PC-3 (cell line): ENCODE measurements at places on chromosomes 2 and 18. TPM values are rescaled to one million over a fixed set of nuclear protein-coding genes. Genes with fewer than 3 reads are reported as not detected.

DNA sequence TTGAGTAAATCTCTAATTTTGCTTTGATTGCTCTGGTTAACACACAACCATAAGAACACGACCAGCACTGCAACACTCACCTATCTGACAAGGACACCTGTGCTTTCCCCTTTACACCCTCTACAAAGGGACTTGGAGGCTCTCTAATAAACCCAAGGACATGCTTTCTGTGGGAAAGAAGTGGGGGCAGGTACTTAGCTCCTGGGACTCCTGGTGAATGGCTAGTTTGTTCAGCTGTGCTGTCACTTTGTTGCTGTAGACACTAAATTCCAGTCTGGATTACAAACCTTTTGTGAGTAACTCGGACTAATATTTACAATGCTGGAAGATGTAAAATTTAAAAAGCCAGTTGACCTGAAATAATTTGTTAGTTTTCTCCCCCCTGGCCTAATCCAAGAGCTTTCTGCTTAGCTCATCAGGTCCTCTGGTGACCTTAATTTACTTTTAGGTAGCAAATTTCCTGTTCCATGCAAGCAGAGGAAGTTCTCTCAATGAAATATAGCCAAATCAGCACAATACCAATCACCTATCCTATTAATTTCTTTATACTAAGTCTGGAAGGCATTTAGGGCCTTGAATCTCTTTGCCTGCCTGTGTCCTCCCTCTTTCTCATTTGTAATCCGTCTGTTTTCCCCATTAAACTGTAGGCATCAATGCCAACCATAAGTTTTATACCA, 67.5 kb downstream of the PLCL1 start:
- no peak overlapping the region for H3K4me3 ChIP-seq
- H3K36me3 ChIP-seq = no peaks in the 10 kb centered on the region
- no peaks in the 10 kb centered on the region for H3K4me1 ChIP-seq
- H3K27me3 ChIP-seq = peaks cover 17% of the 10 kb centered on the region
- no peak overlapping the region for H3K27ac ChIP-seq
- DNase-seq = no peak

DNA sequence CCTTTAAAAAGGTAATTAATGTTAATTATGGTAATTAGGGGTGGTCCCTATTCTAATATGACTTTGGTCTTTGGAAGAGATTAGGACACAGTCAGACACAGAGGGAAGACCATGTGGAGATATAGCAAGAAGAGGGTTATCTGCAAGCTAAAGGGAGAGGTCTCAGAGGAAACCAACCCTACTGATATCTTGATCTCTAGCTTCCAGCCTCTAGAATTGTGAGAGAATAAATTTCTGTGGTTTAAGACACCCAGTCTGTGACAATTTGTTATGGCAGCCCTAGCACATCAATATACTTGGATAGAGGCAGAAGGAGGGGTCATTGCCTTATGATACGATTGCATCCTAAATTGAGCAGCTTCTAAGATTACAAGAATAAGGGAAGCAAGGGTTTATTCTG, 21.3 kb upstream of the NT5C1B start:
- no peaks in the 10 kb centered on the region for H3K27me3 ChIP-seq
- peaks cover 6% of the 10 kb centered on the region; the same call in 1 of the 2 replicates for H3K4me1 ChIP-seq
- H3K4me3 ChIP-seq = no peak overlapping the region
- no peak overlapping the region for H3K27ac ChIP-seq

DTNA gene
- total RNA-seq = 7.8 and 11.6 TPM in 2 replicates

DNA sequence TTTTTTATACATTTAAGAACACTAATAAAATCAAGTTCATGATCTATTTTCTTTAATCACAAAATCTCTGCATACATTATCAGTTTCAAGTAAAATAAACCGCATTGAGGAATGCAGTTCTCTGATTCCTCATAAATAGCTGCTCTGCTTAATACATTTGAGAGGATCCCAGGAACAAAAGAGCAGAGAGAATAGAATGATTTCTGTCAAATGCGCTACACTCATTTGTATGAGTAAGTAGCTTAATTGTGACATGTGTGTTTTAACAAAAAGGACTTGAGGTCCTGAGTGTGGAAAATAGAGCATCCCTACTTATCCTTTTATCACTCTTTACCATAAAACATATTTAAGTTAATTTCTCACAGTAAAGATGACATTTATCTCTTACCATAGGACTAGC, 134.0 kb downstream of the PID1 start:
- DNase-seq = no peak
- H3K36me3 ChIP-seq = no peaks in the 10 kb centered on the region
- H3K27me3 ChIP-seq = peaks cover 6% of the 10 kb centered on the region; the same call in 1 of the 2 replicates
- peaks cover 9% of the 10 kb centered on the region for H3K4me1 ChIP-seq

GRCh38 chr2:121722479-121722878, 14.2 kb downstream of the NIFK start:
- H3K4me3 ChIP-seq = peak overlapping the region; percentile 39
- peaks cover 8% of the 10 kb centered on the region for H3K36me3 ChIP-seq
- peak overlapping the region; percentile 86 for H3K27ac ChIP-seq
- H3K4me1 ChIP-seq = peaks cover 16% of the 10 kb centered on the region
- peak; percentile 67 for DNase-seq
- no peaks in the 10 kb centered on the region for H3K27me3 ChIP-seq

CCDC74B gene
- total RNA-seq = 8.6 and 9.8 TPM in 2 replicates

DNA sequence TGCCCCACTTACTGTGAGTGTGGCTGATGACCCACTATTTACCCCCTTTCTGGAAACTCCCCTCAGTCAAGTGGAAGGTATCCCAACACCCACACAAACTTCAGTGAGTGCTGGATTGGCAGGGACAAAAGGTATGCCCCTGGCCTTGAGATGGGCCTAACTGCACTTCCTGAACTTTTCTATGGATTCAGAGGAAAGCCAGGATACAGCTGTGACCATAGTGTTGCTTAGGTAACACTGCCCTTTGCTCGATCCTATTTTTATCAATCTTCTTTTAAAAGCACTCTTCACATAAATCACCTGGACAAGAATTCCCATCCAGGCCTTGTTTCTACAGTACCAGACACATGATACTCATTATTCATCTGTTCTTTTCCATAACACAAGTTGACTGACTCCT, 671.5 kb upstream of the SLC8A1 start:
- H3K36me3 ChIP-seq = no peaks in the 10 kb centered on the region
- DNase-seq = no peak
- no peak overlapping the region for H3K4me3 ChIP-seq
- H3K4me1 ChIP-seq = no peaks in the 10 kb centered on the region

PLEKHA3 gene
- total RNA-seq = 16.4 and 16.7 TPM in 2 replicates

DNA sequence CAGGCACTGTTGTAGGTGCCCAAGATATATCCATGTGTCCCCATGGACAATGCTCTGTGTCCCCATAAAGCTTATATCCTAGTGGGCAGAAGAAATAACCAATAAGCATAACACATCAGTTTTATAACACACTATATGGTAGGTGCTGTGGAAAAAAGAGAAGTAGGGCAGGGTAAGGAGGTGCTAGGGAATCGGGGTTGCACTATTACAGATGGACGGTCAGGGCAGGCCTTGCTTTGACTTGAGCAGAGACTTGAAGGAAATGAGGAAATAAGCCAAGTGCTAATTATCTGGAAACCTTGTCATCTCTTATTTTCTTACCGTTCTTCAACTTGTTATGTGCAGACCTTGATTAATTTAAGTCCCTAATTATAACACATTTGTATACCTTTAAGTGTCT, 82.0 kb downstream of the PHLPP1 start:
- no peaks in the 10 kb centered on the region for H3K36me3 ChIP-seq
- H3K27ac ChIP-seq = no peak overlapping the region
- no peaks in the 10 kb centered on the region for H3K27me3 ChIP-seq
- DNase-seq = no peak
- no peak overlapping the region for H3K4me3 ChIP-seq
- peaks cover 39% of the 10 kb centered on the region for H3K4me1 ChIP-seq

DNA sequence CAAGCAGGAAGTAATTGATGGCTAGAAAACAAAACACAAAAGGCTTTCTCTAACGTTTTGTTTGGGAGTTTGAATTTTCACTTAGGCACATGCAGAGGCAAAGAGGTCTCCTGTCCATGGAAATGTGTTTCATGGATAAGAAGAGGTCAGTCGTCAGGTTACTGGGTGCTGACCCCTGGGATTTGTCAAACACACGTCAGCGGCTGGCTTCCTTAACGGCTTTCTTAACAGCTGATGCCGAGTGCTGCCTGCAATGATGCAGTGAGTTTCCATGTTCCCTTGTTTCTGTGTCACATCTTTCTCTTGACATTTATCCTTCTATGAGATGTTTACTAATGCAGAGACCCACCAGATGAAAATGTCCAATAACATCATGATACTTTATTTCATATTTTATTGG, 31.7 kb downstream of the GPR39 start:
- peaks cover 8% of the 10 kb centered on the region; the same call in 1 of the 2 replicates for H3K4me1 ChIP-seq
- H3K36me3 ChIP-seq = peaks cover 23% of the 10 kb centered on the region
- no peak overlapping the region for H3K4me3 ChIP-seq
- no peak overlapping the region for H3K27ac ChIP-seq
- H3K27me3 ChIP-seq = no peaks in the 10 kb centered on the region
- DNase-seq = no peak

DNA sequence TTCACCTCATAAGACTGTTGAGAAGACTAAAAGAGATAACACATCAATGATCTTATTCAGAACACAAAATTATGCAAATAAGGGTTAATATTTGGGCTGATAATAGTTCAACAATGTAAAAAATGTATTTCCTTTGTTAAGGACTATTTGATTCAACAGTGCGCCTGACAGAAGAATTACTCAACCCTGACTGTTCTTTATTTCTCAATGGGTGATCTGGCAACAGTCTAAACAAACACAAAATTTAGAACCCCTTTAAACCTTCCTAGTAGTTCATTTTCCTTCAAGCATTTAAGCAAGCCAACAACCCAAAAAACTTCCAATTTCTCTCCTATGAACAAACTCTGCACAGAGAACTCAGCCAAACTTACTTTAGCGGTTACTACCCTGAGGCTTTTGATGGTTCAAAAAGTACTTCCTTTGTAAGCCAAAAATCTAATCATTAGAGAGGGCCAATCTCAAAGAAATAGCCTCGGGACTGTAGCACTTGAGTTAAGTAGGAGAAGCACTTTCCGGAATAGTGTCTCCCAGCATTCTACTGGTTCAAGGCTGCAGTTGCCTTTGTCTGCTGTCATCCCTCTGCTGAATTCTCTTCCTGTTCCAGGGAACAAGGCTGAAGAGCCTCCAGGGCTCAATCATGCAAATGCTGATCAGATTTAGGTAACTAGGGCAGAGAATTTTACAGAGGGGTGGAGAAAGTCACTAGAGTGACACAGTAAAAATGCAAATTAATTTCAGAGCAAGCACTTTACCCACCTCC, 40.9 kb upstream of the MAPK4 start:
- H3K27me3 ChIP-seq = no peaks in the 10 kb centered on the region
- H3K36me3 ChIP-seq = no peaks in the 10 kb centered on the region
- H3K4me1 ChIP-seq = no peaks in the 10 kb centered on the region
- DNase-seq = no peak

DNA sequence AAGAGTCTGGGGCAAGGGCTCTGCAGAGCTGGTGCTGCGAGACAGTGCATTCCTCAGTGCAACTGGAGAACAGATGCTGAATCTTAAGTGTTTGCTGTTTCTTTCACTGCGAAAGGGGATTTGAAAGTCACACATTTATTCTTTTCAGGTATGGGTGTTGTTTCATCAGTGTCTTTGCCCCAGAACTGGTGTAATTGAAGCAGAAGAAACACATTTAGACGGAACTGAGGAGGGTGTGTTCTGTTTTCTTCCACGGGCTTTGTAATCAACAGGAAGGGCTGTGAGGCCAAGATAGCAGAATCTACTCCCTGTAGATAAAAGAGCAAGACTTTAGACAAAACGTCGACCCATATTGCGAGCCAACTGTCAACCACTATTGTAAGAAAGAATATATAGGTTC, 151.9 kb downstream of the EPHA4 start:
- H3K36me3 ChIP-seq = no peaks in the 10 kb centered on the region
- no peak for DNase-seq
- H3K27me3 ChIP-seq = no peaks in the 10 kb centered on the region

DNA sequence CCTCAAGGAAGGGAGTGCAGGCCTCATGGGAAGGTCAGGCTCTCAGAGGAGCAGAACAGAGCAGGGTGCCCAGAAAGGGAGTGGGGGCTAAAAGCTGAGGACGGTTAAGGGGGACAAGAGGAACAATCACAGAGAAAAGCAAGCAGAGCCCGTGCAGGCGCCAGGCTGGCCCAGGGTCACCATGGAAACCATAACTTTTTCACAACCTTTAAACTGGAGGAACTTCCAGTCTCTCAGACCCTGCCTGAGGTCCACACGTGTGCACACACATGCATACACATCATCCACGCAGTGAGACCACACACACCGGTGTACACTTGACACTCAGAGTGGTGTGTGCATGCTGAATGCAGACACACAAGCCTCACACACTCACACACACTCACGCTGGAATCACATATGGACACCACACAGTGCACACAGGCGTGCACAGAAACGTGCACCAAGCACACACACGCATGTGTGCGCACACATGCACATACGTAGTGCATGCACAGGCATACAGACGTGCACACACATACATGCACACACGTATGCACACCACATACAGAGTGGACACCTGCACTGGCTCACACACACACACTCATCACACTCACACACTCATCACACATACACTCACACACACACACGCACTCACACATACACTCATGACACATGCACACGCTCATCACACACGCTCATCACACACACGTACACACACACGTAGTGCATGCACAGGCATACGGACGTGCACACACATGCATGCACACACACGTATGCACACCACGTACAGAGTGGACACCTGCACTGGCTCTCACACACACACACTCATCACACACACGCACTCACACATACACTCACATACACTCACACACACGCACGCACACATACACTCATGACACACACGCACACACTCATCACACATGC, 37.2 kb upstream of the SNED1 start:
- H3K27ac ChIP-seq = no peak overlapping the region
- DNase-seq = no peak
- H3K36me3 ChIP-seq = no peaks in the 10 kb centered on the region
- no peak overlapping the region for H3K4me3 ChIP-seq

DCC gene
- total RNA-seq = not detected in 2 replicates

- no peak for DNase-seq
- no peak overlapping the region for H3K4me3 ChIP-seq
- H3K4me1 ChIP-seq = no peaks in the 10 kb centered on the region
- H3K27ac ChIP-seq = no peak overlapping the region
- peaks cover 73% of the 10 kb centered on the region for H3K27me3 ChIP-seq
These were observed 288.4 kb downstream of the PIEZO2 start for GRCh38 chr18:10860928-10861327.

DNA sequence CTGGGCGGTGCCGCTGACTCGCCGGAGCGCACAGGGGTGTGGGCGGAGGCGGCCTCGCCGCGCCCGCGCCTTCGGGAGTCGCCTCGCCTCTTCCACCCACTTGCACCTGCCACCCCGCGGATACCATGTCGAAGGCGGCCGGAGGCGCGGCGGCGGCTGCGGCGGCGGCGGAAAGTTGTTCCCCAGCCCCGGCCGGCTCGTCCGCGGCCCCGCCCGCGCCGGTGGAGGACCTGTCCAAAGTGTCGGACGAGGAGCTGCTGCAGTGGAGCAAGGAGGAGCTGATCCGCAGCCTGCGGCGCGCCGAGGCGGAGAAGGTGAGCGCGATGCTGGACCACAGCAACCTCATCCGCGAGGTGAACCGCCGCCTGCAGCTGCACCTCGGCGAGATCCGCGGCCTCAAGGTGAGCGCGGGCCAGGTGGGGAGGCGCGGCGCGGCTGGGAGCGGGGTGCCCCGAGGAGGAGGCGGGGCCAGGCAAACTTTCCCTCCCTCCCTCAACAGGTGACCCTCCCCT, 766 bp downstream of the CCDC85A start:
- H3K4me3 ChIP-seq = peak overlapping the region; percentile 76
- H3K36me3 ChIP-seq = no peaks in the 10 kb centered on the region
- DNase-seq = peak; percentile 41
- H3K27ac ChIP-seq = no peak overlapping the region
- peaks cover 90% of the 10 kb centered on the region for H3K27me3 ChIP-seq
- H3K4me1 ChIP-seq = no peaks in the 10 kb centered on the region

MC5R gene
- not detected in 2 replicates for total RNA-seq

STON1 gene
- total RNA-seq = 1.2 TPM in 2 replicates
